Activated T-cell treated with anti-CD3 and anti-CD28 coated beads, Interleukin-2, amount 50 U/mL, for 4 hours (primary cell): ENCODE measurements at places on chromosomes 13 and 19. TPM values are rescaled to one million over a fixed set of nuclear protein-coding genes. Genes with fewer than 3 reads are reported as not detected.
A peak's percentile ranks its signal among the peaks of the same experiment; 100 is the strongest.

DNA sequence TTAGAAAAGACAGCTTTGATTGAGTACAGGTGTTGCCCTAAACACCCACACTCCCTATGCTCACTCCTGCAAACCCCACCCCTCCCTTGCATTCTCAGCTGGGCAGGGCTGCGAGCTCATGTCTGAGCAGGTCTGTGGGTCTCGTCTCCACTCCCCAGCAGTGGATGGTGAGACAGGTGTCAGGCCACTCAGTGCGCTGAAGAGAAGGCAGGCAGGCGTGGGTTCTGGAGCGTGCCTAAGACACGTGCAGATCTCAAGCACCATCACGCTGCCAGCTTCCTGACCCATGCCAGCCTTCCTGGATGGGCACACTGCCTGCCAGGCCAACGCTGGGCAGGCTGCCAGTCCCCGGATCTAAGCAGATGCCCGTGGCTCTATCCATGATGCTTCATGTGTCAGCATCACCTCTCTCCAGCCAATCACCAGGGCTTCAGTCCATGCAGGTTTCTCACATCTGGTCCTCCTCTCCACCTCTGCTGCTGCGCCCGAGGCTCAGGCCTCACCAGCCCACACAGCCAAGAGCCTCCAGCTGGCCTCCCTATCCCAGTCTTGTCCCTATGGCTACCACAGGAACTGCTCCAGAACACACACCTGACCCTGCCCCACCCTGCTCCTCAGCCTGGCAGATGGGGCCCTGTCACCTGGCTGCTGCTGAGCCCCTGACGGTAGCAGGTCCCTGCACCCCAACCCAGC lies 42.6 kb downstream of the EPS15L1 start:
- DNase-seq, result no peak

DNA sequence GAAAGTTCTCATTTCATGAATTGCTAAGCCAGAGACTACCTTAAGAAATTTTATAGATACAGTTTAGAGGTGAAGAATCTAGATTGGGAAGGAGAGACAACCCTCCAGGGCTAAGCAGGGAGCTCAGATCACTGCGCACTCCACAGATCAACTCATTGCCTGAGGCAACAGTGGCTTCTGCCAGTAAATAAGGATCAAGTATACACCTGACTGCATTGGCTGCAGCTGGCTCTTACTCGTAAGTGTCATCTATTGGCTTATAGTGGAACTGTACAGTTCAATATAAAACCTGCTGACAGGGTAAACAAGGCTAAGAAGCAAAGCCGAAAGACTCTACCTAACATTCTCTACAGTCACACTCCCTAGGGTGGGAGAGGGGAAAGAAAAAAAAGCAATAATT lies 18.0 kb upstream of the C1QTNF9B start:
- no peak for DNase-seq

- no peak for DNase-seq
Observed at GRCh38 chr19:14393329-14393728, 12.1 kb downstream of the ADGRE5 start.

- DNase-seq, result no peak
Observed at GRCh38 chr19:46202426-46202825, 27.1 kb upstream of the IGFL1 start.

DNA sequence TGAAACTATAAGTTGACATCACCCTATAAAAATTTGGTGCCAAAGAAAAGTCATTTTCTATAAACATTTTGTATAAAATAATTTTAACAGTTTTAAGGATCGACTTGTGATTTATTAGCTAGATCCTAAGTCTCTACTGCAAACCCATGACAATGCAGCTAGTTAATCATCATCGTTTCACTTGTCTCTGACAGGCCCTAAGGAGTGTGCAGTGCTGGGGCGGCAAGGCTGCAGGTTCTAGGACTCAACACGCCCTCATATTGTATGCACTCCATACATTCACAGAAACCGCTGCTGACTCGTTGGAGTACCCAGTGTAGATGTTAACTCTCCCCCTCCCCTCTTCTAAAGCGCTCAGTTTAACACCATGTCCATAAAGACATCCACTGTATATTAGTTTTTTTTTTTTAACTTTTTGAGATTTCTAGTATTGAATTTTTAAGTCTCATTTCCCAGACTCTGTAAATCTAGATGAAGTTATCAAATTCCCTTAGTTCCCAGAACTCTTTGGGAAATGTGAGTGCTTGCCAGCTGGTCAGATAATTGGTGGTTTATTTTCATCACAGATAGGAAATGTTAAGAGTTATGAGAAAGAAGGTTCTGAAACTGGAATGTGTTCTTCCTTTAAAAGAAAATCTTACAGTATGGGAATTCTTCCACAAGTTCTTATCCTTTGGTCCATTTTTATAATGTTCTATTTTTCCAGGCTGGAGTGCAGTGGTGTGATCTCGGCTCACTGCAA lies 162.8 kb upstream of the RNF113B start:
- DNase-seq, result no peak

DNA sequence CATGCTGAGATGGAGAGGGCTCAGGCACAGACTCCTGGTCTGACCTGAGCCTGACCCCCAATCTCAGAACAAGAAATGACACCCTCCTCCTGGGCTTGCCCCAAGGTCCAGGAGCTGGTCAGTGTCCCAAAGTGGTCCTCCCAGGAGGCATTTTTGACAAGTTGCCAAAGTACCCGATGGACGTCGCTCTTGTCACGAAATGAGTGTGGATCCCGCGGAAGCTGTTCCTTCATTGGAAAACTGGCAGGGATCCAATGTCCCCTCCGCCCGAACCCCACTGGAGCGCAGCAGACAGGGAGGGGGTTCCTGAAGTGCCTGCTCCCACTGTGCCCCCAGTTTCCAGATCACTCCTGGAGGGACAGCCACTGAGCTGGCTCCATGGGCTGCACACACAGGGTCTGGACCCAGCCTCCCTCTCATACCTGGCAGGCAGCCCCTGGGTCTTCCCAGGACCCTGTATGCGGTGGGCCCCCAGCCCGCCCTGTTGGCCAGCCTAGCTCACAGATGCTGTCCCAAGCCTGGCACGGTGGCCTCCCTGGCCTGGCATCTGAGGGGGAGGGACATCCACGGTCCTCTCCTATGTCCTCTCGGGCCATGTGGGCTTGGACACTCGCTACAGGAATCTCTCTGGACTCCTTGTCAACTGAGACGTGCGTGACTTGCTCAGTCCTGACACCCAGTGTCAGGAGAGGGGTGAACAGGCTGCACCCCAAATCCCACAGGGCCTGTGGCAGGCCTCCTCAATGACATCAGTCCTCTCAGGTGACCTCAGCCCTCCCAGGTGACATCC lies 12.8 kb upstream of the ZNF14 start:
- DNase-seq, result no peak

DNA sequence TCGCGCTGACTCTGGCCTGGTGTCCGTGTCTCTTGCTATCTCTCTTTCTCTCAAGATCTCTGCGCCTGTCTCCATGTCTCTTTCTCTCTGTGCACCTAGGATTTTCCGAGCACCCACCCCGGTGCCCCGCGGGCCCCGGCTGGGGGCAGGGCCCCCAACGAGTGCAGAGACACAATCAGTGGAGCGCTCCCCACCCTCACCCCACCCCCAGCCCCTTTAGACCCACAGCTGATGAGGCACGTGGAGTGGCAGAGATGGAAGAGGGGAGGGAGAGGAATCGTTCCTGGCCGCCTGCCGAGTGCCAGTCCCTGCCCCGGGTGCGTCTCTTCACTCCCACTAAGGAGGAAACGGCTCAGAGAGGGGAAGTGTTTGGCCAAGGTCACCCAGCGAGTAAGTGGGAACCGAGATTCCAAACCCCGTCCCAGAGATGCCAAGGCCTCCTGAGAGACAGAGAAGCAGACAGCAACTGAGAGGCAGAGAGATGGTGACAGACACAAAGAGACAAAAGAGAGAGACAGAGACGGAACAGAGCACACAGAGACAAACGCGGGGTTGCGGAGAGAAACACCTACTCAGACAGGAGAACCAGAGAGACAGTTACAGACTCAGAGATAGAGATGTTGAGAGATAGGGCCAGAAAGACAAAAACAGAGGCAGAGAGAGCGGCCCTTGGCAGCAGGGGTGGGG lies 626 bp upstream of the BCL3 start:
- no peak for DNase-seq

DNA sequence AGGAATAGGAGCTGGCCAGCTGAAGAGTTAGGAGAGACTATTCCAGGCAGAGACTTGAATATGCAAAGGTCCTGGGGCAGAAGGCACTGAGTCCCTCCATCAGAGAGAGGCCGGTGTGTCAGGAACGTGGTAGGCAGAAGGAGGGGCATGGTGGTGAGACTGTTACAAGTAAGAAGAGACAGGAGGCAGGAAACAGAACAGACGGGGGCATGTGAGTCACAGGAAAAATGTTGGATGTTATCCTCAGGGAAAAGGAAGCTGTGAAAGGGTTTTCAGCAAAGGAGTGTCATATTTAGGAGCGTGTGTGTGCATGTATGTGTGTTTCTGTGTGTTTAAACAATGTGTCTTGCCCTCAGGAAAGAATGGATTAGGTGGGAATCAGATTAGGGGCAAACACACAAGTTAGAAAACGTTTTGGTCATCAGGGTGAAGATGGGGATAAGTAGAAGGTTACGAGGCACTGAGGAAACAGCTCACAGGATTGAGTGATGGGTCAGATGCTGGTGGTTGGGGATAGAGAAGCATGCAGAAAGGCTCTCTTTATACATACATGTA lies 1.1 kb downstream of the EDDM13 start:
- no peak for DNase-seq

GRCh38 chr19:14563989-14564651 lies 7.7 kb downstream of the NDUFB7 start:
- no peak for DNase-seq

DNA sequence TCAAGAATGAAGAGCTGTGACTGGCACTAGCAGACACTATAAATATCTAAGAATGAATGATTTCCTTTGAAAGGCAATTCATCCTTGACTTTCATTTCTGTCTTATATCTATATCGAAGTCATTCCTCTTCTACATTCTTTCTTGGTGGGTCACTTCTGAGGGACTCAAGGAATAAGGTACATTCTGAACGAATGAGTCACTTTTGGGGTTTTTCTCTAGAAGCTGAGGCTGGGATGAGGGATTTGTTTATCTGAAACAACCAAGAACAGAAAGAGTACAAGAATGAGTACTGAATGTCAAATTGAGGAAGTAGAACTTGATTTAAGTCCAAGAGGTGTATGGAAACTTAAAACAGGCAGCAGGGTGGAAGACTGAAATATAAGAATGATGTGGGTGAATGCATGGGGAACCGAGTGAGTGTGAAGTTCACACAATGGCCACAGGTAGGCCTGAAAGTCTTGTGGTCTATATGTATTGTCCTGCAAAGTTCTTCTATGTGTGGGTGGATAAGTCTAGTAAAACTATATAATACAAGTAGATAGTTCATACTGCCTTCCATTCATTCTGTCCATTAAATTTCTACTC lies 343.9 kb downstream of the OXGR1 start:
- DNase-seq, result no peak

DNA sequence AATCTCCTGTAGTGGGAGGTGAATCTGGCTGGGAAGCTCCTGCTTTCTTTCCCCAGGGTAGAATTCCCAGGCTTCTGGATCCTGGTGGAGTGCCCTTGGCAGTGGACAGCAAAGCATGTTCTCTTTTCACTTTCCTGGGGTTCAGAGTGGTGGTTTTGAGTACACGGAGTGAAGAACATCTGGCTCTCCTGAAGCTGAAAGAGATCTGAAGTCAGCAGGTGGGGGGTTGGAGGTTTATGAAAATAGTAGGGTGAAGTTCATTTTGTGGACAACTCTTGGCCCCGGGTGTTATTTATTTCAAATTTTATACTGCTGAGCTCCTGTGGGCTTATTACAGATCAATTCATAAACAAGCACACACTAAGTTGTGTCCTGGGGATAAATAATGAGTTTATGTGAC lies 497.3 kb downstream of the KLF5 start:
- DNase-seq, result no peak

DNA sequence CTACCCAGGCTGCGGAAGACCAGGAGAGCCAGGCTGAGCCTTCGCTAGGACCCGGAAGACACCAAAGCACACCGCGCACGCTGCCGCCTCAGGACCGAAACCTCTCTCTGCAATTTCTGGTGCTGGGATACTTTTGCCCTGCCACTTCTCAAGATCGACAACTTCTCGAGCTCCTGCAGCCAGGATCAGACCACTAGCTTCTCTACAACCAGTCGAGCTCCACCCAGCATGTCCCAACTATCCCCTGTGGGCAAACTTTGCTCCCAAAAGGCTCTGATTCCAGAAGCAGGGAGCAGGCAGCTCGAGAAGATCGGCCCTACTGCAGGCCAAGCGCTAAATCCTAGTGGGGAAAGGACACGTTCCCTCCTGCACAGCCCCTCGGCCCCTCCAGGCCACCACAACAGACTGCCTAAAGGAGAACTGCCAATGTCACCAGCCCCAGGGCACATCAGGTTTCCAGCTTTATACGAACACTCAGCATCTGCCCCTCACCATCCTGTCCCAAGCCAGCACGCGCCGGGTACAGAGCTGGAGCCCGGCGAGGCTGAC lies 979 bp downstream of the AKAP8 start:
- DNase-seq, result peak; percentile 36

- DNase-seq, result no peak
Observed at GRCh38 chr13:33543089-33543459, 257.5 kb upstream of the STARD13 start.

DNA sequence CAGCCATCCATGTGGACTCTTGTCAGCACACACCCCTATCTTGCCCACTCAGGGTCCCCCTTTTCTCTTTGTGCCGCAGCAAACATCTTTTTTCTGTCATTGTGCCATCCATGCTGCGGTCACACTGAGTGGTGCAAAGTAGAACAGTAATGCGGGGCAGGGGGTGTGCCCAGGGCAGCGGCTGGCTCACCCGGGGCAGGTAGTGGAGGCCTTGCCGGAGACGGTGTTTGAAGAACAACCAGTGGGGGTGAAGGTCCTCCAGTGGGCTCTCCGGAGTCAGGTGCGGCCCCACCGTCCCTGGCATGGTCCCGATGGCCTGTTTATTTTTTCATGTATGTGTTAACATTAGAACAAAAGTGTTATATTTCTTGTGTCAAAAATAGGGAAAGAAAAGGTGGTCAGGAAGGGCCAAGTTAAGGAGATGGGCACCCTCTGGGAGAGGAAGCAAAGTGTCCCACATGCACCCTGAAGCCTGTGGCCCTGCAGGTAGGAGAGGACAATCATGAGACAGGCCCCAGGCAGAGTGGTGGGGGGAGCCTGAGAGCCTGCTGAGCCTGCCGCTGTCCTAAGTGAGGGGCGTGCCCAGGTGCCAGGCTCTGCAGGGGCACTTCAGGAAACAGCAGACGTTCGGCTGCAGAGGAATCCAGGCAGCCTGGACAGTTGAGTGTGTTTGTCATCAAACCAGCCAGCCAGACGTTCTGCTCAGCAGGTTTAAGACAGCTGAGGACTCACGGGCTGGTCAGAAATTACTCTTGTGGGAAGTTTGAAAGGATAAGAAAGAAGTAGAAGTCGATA lies 12.3 kb downstream of the TSSK6 start:
- no peak for DNase-seq

GRCh38 chr13:76707360-76707759 lies 178.8 kb downstream of the KCTD12 start:
- no peak for DNase-seq

GRCh38 chr13:86082121-86082520 lies 282.9 kb upstream of the SLITRK6 start:
- DNase-seq, result no peak

- peak; percentile 100 for DNase-seq
Observed at GRCh38 chr19:58572818-58573657, at the start of gene MZF1. TSS of gene MZF1 (minus strand) at chr19:58573335. CDS start at chr19:58571389, 1,946 bp downstream.

The TLE6 gene
- not detected for total RNA-seq

The ARHGAP45 gene
- 133 TPM for total RNA-seq

The GRIN2D gene
- 0.13 TPM for total RNA-seq

The CASP14 gene
- not detected for total RNA-seq

The ZNF600 gene
- total RNA-seq, result 5.5 TPM

The SGCG gene
- not detected for total RNA-seq

The SYT3 gene
- total RNA-seq, result 0.66 TPM
